Inflammatory macrophage treated with lipopolysaccharide for 4 hours (primary cell): ENCODE measurements at places on chromosomes 3 and 15.

DNA sequence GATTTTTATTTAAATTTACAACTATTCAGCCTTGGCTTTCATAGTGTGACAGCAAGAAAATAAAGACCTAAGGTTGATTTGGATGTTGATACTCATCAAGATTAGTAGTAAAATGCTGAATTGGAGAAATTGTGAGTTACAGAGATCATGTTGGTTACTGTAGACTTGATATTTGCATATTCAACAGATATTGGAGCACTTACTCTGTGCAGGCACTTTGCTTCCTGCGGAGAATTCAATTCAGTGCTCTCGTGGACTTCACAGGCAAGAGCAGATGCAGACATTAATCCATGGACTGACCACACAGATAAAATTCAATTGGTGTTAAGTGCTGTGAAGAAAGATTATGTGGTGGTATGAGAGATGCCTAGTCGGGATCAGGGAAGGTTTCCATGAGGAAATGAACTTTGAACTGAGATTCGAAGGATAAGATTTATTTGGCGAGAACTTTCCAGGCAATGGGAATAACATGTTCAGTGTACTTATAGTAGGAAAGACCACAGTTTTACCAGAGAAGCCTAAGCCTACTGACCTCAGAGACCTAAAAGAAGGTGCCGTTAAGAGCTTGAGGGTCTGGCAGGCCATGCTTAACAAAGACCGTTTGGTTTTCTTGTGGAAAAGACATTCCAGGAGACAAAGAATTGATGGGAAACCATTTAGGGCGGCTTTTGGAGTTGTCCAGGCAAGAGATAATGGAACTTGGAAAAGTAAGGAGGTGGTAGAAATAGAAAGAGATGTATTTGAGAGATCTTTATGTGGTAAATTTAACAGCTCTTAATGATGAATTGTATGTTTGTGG, 4.3 kb downstream of the SELENOT start:
- no peak for DNase-seq

DNA sequence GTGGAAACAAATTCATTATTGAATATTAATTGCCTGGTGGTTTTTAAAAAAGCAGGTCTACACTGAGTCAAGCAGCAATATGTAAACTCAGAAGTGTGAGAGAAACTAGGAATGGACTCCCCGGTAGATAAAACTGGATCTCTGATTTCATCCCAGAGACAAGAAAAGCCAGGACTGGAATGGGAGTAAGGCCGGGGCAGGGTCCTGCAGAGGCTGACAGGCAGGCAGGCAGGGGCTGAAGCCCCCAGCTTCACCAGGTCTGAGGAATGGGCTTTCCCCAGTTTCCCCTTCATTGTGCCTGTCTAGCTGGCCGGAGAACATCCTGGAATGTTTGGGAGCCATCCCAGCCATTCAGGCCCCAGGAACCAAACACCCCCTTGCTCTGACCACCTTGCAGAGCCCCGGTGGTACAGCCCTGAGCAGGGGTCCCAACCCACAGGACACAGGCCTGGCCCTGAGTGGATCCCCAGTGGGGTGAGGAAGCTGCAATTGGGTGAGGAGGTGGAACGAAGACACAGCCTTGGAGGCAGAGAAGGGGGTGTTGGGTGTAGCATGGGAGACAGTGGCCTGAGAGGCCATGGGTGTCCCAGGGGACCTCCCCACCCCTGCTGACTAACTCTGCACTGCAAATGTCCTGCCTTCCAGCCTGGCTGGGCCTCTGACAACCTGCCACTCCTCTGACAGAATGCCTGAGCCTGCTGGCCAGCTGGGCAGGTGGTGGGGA, 31.7 kb upstream of the XYLB start:
- no peak for DNase-seq

DNA sequence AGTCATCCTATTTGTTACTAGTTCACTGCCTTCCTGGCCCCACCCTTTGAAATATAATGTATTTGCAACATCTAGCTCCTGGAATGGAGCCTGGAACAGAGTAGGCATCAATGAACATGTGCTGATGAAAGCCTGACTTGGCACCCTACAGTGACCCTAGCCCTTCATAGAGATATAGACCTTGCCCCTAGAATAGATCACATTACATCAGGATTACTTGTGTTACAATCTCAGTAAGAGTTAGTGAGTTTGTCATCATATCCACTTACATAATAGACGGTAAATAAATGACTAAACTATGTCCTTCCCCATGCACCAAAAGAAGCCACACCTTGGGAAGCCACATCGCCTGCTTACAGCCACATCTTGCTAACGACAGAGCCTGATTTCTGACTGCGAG, 110.5 kb upstream of the WNT5A start:
- peak; percentile 44 for DNase-seq

- no peak for DNase-seq
These were observed at the start of gene PRR23A for GRCh38 chr3:139006051-139006716. PRR23A (minus strand) TSS chr3:139006268; CDS start chr3:139006268, 0 bp downstream.

DNA sequence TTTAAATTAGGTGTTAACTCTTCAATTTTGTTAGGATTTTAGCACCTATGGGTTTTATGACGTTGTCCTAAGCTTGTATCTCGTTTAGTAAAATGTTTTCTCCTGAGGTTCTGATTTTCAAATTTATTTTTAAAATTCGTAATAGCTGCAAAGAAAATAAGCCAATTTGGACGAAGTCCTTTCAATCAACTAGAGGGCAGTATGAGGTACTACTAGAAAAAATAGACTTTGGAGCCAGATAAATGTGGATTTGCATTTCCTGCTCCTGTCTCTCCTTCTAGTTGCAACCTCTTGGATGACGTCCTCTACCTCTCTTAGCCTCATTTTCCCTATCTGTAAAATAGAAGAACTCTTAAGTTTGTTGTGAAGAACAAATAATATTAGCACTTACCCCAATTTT, 81.1 kb downstream of the SLTM start:
- DNase-seq = no peak

DNA sequence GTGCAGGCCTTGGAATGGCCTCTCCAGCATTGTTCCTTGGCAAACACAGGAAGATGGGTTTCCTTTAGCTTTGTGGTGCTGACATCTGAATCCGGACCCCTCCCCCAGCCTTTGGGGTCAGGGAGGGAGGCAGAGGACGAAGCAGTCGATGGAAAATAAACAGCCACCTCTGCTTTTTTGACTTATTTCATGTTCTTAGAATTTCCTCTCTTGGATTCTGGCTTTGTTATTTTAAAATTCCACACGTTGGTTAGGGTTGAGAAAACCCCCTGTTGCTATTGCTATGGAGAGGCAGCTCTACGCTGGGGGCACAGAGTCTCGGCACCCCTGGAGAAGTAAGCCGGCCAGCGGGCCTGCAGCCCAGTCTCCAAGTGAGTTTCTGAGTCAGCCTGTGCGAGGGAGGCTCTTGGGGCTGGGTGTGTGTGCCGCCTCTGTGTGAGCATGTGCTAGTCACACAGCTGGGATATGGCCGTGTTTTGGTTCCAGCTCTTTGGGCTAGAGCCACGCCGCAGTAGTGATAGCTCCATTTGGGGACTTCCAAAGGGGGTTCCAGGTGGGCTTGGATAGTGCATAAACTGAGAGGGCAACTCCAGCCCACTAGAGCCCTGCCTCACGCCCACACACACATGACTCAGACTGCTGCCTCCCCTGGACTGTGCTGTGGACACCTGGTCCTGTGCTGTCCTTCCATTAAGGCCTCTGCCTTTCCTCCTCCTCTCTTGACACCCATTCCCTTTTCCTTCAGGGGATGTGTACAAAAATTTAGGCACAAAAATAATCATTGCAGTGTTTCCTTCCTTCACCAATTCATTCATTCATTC, 58.8 kb downstream of the AMOTL2 start:
- DNase-seq = no peak

DNA sequence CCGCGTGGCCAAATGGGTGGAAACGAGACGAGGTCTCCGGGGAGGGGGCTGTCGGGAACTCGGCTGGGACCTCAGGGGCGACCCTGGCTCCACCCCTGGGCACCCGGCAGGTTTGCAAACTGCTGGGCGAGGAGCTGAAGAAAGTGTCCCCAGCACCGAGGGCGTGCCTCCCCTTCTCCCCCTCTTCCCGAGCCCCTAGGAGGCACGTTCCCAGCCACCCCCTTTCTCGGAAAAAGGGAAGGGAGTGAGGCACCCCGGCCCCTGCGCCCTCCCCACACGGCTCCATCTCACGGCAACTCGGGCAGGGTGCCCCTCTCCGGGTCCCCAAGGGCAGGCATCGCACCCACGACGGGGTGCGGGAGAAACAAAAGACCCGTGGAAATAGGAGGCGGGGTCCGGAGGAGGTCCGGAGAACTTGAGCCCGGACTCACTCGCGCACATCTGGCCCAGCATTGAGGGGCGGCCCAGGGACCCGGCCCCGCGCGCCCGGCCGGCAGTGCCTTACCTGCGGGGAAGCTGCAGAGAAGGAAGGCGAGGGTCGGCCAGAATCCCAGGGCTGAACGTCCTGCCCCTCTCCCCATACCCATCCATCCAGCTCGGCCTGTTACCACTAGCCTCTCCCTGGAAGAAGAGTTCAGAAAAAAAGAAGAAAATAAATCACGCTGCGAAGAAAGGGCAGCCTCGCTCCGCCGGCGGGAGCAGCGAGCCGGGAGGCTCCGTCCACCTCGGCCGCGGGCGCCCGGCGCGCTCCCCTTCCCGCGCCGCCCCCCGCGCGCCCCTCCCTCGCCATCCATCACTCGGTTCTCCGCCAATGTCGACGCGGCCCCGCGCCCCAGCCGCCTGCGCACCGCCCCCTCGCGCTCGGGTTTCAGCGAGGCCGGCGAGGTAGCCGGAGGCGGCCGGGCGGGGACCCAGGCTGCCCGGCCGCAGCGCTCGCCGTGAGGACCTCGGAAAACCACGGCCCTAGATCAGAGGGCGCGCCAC, 16.3 kb downstream of the RGMA start:
- DNase-seq = no peak

DNA sequence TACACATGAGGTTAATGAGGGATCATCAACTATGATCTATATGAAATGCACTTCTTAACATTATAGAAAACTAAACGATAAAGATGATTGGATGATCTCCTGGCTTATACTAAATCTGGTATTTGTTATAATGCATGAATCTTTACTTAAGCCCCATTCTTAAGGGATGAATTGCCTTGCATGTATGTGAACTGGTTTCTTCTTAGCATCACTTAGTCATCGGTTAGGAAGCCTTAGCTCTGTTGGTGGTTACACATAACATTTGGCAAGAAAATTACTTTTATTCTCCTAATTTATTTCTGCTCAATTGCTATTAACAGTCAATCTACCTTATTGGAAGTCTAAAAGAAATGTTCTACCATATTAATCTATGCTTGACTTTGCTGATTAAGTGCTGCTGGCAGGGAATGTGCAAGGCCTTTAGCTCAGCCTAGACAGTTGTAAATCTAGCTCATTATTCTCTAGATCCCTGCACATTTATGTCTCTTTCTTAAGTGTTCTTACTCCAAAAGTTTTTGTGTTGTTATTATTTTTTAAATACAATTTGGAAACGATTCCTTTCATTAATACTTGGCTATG, 356.0 kb downstream of the ZPLD1 start:
- no peak for DNase-seq

DNA sequence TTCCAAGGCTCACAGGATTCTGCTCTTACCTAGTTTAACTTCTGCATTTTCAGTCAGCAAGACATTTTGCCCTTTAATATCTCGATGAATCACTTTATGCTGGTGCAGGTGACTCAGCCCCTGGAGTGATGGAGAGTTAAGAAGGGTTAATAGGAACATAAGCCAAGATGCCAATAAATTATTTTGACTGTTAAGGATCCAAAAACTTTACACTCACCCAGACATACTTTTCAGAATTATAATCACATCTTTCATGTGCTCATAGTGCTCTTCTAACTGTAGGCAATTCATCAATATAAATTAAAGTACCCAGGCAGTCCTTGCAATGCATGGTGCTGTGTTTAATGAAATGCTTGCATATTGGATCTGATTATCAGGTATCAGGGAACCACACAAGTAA, 164.1 kb upstream of the SLC2A2 start:
- DNase-seq = peak; percentile 23

DNA sequence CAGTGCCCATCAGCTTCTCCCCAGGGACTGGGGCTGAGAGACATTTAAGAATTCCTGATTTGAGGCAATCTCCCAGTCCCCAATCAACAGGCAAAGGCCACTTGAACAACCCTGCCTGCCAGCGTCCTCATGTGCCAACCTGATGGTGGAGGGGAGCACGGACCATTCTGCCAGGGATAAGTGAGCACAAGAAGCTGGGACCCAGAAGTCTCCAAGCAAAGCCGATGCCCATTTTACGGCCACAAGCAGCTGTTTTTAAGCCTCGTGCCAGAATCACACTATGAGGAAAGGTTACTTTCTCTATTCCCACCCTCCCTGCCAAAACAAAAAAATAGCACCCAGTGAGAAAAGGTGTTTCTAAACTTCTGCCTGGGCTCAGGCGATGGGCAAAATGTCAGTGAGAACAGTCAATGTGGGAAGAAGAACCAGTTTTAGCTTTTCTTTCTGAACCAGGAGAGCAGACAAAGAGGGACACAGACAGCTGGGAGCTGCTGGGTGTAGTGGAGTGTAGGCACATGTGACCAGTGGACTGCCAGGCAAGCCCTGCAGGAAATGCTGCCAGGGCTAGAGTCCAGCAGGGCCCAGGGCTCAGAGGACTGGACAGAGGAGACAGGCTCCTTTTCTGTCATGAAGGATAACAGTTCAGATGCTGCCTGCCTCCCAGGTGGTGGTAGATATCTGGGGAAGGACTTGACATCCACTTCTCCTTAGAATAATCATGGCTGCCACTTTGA, 57.7 kb downstream of the ATP2B2 start:
- DNase-seq = no peak

- no peak for DNase-seq
These were observed 354.7 kb downstream of the FGF12 start for GRCh38 chr3:192372616-192373015.

DNA sequence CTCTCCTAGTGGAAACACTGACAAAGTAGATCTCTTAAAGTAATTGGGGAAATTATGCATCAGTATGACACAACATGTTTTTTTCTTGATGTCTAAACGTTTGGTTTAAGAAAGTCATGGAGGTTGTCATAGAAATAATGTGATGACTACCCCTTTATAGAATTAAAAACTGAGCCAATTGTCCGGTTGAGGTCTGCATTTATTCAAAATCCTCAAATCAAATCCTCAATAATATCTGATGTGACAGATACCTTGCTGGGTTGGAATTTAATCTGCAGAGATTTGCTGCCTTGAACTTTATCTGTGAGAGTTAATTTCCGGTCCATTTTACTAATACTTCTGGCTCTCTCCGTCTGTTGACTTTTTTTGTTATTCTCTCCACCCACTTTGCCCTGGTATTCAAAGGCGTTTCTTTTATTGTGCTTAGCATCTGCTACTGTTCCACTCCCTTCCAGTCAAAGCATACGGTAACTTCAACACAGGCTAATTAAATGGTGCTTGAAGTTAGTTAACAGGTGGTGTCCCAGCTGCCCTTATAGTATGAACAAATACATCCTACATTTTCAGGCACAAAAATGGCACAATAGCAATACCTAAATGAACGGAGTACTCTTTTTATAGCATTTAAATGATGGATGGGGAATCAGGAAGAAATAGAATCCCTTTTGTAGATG, 628.3 kb downstream of the ROBO1 start:
- DNase-seq = no peak

- DNase-seq = no peak
These were observed 4.5 kb downstream of the FAM131A start for GRCh38 chr3:184341925-184342324.
